ENCODE measurements at places on chromosomes 16 and 17.

DNA sequence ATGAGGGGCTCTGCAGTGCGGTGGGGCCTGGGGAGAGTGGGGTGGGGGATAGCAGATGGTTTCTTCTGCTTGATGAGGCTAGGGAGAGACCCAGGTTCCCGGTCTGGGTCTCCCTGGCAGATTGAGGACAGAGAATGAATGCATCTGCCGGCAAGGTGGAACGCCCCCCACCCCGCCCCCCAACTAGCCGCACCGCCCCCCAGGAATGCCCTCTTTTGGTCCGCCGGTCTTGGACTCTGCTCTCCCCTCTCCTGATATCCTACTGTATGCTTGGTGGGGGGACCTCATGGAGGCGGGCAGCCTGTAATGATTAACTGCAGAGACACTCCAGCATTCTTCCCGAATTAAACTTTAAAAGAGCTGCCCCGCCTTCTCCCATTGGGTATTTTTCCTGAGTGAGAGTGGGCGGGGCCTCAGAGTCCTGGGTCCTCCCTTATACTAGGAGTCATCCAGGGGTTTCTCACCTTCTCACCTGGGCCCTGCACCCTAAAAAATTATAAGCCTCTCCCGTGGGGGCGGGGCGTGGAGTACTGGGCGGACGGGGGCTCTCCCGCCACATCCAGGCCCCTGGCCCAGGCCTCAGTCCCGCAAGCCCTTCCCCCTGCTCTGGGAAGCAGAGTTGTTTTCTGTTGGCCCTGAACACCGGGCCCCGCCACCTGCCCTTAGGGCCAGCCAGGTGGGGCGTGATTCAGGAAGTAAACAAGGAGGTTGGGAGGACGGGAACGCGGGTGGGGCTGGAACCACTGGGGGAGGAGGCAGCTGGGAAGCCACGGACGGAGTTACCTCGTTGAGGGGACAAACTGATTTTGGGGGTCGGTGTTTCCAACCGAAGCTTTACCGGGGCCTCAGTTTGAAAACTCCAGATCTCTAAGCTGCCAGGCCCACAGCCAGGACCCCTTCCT lies 1.5 kb downstream of the GRB7 start:
- no peak for DNase-seq

DNA sequence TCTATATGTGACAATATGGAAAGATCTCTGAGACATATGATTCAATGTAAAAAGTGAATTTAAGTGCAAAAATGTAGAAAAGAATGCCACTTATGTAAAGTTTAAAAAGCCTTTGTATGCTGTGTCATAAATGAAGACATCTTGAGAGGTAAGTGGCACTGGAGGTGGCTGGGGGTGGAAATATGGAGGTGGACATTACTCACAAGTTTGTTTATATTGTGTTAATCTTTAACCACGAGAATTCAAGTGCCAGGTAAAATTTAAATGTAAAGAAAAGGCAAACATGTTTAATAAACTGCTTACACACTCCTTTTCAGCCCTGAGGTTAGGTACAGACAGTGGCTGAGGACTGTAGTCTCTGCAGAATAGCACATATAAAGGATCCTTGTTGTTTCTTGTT lies 235.1 kb downstream of the ABCC12 start:
- DNase-seq: no peak

- no peak for DNase-seq
Measured at GRCh38 chr16:78473031-78473699, 373.7 kb downstream of the WWOX start.

DNA sequence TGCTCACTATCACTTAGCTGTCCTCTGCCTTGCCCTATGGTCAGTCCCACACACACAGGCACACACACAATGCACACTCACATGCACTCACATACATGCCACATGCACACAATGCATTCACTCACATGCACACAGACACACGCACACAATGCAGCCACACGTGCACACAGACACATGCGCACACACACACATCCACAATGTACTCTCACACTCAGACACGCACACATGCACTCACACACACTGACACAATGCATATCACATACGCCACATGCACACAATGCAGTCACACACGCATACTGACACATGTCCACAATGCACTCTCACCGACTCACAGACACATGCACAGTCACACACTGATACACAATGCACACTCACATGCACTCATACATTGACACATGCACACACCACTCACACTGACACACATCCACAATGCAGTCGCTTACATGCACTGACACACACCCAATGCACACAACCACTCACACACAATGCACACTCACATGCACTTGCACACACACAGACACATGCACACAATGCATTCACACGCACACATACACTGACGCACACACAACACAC lies 99.7 kb downstream of the ENGASE start:
- no peak for DNase-seq

GRCh38 chr16:67910158-67910557 lies 17.1 kb downstream of the PSKH1 start:
- DNase-seq: no peak

DNA sequence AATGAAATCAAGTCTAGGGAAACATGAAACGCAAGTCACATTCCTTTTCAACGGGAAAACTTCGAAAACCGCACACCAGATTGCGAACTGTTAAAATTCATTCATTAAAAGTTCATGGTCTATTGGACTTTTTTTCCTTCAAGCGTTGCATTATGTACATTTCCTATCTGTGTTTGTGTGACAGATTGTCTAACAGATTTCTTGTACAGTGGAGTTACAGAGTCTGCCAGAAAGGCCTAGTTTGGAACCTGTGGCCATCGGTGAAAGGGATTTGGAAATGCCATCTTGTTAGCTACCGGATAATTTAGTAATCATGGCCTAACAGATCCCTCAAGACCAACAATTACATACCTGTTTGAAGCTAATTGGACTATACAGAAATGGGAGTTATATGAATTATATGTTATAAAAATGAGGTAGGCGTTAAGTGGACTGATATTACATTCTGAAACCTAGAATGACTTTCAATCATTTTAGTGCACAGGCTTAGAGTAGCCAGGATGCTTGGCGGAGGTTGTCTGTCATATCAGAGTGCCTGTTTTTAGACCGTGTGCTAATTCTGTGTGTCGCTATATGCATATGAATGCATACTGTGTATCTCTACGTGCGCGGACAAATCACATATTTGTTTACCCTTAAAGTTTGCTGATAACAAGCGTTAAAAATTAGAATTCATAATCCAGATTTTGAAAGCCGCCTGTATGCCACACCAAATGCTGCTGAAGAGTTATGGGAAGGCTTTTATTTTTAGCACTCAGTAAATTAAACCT lies 885.4 kb upstream of the RBFOX1 start:
- DNase-seq: no peak

DNA sequence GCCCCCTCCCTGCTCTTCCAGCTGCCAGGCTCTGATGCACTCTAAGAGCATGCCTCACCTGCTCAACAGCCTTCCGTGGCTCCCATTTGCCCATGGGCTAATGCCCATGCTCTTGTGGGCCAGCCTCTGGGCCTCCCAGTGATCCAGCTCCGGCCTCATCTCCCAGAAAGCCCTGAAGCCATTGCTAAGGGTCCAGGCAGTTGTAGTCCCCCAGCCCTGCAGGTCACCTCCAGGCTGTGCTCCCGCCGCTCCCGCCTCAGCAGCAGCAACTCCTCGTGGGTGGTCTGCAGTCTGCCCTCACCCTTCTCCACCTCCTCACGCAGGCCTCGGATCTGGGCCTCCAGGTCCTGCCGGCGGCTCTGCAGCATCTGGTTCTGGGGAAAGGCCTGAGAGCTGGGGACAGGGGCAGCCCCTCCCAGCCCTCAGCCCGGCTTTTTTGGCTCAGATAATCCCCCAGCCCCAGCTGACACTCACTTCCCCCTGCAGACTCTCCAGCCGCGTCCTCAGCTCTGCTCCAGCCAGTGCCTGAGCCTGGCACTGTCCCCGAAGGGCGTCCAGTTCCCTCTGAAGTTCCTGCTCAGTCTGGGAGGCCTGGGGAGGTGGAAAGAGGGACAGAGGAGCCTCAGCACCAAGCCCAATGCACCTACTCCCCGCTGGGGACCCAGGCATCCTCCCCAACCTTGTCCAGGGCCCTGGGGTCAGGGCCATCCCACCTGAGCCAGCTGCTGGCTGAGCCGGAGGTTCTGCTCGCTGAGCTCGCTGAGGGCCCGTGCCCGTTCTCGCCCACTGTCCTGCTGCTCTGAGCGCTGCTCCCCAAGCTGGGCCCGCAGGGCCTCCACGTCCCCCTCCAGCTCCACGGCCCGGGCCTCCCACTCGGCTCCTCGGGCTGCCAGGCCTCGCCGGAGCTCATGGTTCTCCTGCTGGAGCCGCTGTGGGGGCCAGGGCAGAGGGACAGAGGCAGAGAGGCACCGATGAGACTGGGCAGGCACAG lies 6.2 kb downstream of the BICDL2 start:
- DNase-seq: no peak

DNA sequence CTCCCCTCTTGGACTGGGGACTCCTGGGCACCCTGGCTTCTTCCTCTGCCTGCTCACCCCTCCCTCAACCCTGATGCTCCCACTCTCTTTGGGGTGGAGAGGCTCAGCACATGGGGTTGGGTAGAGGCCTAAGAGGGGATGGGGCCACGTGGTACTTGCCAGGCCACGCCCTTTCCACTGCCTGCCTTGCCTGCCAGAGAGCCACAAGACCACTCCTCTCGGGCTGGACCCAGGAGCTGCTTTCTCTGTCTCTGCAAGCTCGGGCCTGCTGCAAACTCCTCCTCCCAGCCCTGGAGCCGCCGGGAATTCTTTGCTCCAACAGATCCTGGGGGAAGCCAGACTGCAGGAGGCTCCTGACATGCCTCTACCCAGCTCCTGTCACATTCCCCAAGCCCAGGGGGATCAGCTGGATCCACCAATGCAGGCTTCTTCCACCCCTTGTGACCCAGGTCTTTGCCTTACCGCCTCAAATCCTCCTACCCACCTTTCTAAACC lies 11.8 kb downstream of the DLX4 start:
- no peak for DNase-seq

DNA sequence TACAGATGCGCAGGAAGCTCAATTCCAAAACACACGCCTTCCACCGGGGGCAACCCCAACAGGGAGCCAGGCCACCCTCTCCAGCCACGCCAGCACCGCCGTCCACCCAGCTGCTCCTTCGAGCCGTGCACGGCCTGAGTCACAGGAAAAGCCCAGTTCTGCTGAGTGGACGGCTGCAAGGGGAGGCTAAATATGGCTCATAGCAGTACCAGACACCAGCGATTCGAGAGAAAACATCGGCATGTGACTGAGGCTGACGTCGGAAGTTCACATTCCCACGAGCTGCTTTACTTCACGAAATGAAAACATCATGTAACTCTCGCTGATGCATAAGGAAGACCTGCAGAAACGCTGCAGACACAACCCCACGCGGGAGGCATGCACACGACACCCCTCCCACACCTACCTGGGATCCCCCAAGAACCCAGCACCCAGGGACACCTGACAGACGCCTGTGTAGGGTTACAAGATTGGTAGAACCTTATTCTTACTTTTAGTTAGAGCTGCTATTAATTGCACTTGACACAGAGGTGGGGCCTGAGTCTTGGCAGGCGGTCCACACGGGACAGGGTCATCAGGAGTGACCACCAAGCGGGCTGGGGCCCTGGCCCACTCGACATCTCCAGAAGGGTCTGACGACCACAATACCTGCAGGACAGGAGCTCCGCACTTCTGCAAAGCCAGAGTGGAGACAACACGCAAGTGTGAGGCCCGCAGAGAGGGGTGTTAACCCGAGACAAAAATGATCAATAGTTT lies 116.8 kb downstream of the ANKRD11 start:
- DNase-seq: no peak

DNA sequence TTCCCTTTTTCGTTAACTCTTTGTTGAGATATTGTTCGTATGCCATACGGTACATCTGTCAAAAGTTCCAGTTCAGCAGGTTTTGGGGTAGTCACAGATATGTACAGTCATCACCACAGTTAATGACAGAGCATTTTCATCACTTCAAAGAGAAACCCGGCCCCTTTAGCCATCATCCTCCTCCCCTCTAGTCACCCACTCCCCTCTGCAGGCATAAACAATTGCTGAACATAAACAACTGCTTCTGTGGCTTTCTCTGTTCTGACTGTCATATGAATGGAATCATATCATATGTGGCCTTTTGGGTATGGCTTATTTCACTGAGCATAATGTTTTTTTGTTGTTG lies 59.3 kb downstream of the RNF213 start:
- DNase-seq: no peak

DNA sequence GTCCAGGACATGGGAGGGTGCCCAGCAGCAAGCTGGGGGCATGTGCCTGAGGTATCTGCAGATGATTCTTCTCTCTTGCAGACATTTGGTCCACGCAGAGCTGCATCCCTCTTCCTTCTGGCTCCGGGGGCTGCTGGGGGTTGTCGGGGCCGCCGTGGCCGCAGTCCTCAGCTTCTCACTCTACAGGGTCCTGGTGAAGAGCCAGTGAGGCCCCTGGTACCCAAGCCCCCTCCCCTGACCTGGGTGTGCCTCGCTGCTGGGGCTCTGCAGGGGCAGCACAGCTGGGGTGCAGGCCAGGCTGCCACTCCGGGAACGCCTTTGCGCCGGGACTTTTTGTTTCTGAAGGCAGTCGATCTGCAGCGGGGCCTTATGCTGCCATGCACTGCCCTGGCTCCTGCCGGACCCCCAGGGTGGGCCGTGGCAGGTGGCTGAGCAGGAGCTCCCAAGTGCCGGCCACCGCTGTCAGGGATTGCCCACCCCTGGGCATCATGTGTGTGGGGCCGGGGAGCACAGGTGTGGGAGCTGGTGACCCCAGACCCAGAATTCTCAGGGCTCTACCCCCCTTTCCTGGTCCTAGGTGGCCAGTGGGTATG lies 2.0 kb upstream of the RHBDL1 start:
- no peak for DNase-seq

DNA sequence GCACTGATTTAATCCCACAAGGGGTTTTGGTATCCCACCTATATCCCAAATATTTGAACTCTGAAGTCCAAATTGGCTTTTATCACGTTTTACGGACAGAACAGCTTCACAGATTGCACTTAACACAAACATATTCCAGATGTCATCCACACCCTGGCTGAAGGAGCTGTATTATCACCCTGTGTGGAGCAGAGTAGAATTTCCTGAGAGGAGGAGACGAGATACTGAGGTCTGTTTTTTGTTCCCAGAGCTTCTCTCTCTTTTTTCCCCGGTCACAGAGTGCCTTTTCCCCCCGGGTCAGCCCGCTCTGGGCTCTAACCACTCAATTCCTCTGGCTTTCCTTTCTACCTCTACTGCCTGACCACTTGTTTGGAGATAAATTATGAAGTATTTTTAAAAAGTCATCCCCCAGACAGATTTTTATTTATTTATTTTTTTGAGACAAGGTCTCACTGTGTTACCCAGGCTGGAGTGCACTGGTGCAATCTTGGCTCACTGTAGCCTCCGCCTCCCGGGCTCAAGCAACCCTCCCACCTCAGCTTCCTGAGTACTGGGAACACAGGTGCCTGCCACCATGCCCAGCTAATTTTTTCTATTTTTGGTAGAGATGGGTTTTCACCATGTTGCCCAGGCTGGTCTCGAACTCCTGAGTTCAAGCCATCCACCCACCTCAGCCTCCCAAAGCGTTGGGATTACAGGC lies 30.7 kb downstream of the DNAH2 start:
- DNase-seq: no peak

GRCh38 chr17:39709319-39709997 lies 9.6 kb downstream of the ERBB2 start:
- DNase-seq: no peak

DNA sequence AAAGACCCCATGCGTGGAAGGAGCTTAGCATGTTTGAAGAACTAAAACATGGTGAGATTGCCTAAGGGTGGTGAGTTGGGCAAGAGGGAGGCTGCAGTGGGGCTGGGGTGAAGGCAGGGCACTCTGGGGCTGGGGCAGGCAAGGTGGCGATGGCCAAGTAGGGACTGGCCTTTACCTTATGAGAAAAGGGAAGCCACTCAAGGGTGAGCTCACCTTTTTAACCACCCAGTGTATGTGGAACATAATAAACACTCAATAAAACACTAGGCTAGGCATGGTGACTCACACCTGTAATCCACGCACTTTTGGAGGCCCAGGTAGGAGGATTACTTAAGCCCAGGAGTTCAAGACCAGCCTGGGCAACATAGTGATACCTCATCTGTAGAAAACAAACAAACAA lies 37.7 kb downstream of the LYRM9 start:
- no peak for DNase-seq

Measured in inflammatory macrophage treated with lipopolysaccharide for 4 hours (primary cell).